Mesothelial cell of epicardium (in vitro differentiated cells): ENCODE measurements at places on chromosomes 16 and 17. TPM values are rescaled to one million over a fixed set of nuclear protein-coding genes. Genes with fewer than 3 reads are reported as not detected.

ORAI3 gene
- total RNA-seq = 25.8 to 28.2 TPM (median 26.2 TPM) in 3 replicates

MT1H gene
- total RNA-seq = not detected in 3 replicates

DNA sequence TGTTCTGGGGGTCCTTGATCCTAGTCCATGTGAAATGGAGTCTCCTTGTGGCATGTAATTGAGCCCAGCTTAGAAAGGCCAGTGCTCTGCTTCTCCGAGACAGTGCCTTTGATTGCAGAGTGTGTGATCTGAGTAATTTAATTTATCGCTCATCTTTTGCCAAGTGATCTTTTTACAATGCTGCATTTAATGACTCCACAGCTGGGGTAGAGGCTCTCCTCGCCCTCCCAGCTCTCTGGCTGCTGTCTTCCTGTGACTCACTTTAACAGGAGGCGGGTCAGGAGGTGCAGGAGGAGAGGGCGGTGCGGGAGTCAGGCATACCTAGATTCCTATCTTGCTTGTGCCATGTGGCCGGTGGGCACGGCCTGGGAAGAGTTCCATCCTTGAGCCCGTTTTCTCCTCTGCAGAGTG, 113.4 kb upstream of the FOXF1 start:
- peak overlapping the region; percentile 92 for H3K27ac ChIP-seq
- no peaks in the 10 kb centered on the region for H3K36me3 ChIP-seq
- H3K4me3 ChIP-seq = no peak overlapping the region
- peaks cover 11% of the 10 kb centered on the region for H3K27me3 ChIP-seq

GRCh38 chr17:79843816-79844800, 4.9 kb upstream of the CBX4 start:
- peak overlapping the region; percentile 72 for H3K4me3 ChIP-seq
- peaks cover 44% of the 10 kb centered on the region for H3K27me3 ChIP-seq
- no peaks in the 10 kb centered on the region for H3K36me3 ChIP-seq
- DNase-seq = no peak

SCARF1 gene
- total RNA-seq = 1.5 to 2.1 TPM (median 1.8 TPM) in 3 replicates

- no peak for DNase-seq
- peaks cover 20% of the 10 kb centered on the region for H3K4me1 ChIP-seq
- H3K4me3 ChIP-seq = no peak overlapping the region
- H3K27me3 ChIP-seq = no peaks in the 10 kb centered on the region
- H3K36me3 ChIP-seq = peaks cover 5% of the 10 kb centered on the region
Measured at GRCh38 chr16:69179328-69180010, 7.5 kb upstream of the SNTB2 start.

GRCh38 chr17:5097101-5097834, 14.4 kb downstream of the ZNF232 start:
- H3K27ac ChIP-seq = peak overlapping the region; percentile 73
- H3K4me1 ChIP-seq = no peaks in the 10 kb centered on the region
- H3K4me3 ChIP-seq = peak overlapping the region; percentile 84
- DNase-seq = no peak

- peak overlapping the region; percentile 26 for H3K4me3 ChIP-seq
- peaks cover 54% of the 10 kb centered on the region for H3K4me1 ChIP-seq
- no peaks in the 10 kb centered on the region for H3K27me3 ChIP-seq
- H3K27ac ChIP-seq = peak overlapping the region; percentile 89
- no peak for DNase-seq
Measured at GRCh38 chr17:50954641-50955121, 88.5 kb upstream of the TOB1 start.

GRCh38 chr17:81727324-81728031, 15.4 kb downstream of the SLC25A10 start:
- no peak overlapping the region for H3K4me3 ChIP-seq
- DNase-seq = no peak
- H3K36me3 ChIP-seq = no peaks in the 10 kb centered on the region
- peaks cover 7% of the 10 kb centered on the region for H3K27me3 ChIP-seq

DNA sequence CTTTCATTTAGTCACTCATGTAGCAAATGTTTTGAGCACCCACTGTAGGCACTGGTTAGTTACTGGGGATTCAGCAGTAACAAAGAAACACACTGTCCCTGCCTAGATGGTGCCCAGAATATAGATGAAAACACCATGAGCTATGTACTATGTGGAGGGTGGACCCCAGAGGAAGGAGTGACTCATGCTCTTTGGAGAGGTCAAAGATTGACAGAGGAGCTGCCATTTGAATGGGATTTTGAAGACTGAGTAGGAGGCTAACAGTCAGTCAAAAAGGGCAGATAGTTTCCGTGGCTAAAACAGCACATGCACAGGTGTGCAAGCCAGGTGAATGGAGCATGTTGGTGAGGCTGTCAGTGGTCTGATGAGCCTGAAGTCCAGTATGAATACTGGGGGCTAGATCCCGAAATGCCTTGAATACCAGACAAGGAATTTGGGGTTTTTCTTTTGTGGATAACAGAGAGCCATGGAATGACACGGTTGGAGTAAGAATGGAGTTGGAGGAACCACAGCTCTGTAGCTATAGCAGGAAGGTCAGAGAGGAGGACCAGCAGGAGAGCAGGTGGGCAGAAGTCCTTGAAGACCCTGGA, 6.1 kb downstream of the IL21R start:
- no peak overlapping the region for H3K4me3 ChIP-seq
- peaks cover 14% of the 10 kb centered on the region for H3K27me3 ChIP-seq
- no peak for DNase-seq
- H3K36me3 ChIP-seq = no peaks in the 10 kb centered on the region
- H3K4me1 ChIP-seq = no peaks in the 10 kb centered on the region

DNA sequence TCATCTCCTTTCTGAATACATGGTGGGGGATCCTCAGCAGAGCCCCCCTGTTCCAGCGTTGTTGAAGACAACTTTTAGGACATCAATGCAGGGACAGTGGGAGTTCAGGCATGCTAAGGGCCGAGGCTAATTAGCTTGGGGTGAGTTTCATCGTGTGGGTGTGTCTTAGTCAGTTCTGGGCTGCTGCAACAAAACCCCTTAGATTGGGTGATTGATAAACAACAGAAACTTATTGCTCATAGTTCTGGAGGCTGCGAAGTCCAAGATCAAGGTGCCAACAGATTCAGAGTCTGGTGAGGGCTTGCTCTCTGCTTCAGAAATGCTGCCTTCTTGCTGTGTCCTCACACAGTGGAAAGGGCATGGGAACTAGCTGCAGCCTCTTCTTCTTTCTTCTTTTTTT, 214.0 kb downstream of the NTN1 start:
- no peak for DNase-seq
- H3K27ac ChIP-seq = no peak overlapping the region
- H3K4me1 ChIP-seq = peaks cover 19% of the 10 kb centered on the region

- DNase-seq = no peak
- peak overlapping the region; percentile 98 for H3K4me3 ChIP-seq
- H3K4me1 ChIP-seq = peaks cover 42% of the 10 kb centered on the region
- no peaks in the 10 kb centered on the region for H3K36me3 ChIP-seq
- no peaks in the 10 kb centered on the region for H3K27me3 ChIP-seq
Measured at GRCh38 chr17:45146890-45147580, 1.2 kb upstream of the HEXIM1 start.

DNA sequence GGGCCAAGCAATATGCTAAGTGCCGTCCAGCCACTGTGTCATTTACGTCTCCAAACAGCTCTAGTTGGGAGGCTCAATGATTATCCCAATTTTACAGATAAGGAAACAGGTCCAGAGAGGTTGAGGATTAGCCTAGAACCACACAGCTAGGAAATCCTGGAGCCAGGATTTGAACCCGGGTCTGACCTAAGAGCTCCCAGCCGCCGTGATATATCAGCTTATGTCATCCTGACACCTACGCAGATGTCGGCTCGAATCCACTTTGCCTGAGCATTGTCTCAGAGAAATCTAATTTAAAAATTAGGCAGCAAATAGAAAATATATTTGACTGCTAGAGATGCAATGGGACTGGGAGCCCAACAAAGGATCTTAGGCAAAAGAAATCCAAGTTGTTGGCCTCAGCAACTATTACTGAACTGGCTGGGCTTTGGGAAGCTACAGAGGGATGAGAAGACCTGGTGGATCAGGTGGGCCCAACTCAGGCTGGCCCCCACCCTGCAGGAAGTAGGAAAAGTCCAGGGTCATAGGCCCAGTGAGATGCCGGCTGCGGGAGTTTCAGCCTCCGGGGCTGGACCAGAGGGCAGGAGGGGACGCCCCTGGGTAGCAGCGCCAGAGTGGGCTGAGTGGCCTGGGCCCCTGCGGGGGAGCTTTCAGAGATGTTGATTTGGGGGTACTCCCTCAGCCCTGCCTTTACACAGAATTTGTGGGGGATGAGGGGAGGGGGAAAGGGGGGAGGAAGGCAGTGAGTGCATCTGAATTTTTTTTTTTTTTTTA, 35.1 kb upstream of the IL21R start:
- H3K36me3 ChIP-seq = no peaks in the 10 kb centered on the region
- H3K27me3 ChIP-seq = no peaks in the 10 kb centered on the region

DNA sequence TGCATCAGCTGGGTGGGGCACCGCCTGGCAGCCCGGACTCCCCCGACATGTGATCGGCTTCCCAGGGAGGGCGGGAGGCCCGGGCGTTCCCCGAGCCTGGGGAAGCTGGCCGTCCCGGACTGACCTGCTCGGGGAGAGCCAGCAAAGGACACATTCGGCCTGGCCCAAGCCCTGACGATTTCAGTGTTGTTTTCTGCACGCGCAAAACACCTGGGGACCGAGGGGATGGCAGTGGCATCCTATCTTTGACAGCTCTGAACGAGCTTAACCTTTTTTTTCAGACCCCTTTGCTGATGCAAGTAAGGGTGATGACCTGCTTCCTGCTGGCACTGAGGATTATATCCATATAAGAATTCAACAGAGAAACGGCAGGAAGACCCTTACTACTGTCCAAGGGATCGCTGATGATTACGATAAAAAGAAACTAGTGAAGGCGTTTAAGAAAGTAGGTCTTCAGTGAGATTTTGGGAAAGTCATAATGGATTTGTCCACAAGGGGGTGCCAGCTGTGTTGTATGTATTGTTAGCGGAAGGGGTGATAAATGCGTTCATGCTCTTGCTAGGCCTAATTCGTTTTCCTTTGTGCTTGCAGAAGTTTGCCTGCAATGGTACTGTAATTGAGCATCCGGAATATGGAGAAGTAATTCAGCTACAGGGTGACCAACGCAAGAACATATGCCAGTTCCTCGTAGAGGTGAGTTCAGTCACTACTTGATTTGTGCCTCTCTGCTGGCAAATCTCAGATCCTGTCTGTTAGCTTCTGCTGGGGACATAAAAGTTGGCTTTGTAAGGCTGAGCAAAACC, 1.0 kb downstream of the EIF1 start:
- H3K4me3 ChIP-seq = peak overlapping the region; percentile 92
- DNase-seq = no peak
- H3K36me3 ChIP-seq = peaks cover 26% of the 10 kb centered on the region
- H3K4me1 ChIP-seq = peaks cover 13% of the 10 kb centered on the region
- peak overlapping the region; percentile 100 for H3K27ac ChIP-seq
- no peaks in the 10 kb centered on the region for H3K27me3 ChIP-seq

DNA sequence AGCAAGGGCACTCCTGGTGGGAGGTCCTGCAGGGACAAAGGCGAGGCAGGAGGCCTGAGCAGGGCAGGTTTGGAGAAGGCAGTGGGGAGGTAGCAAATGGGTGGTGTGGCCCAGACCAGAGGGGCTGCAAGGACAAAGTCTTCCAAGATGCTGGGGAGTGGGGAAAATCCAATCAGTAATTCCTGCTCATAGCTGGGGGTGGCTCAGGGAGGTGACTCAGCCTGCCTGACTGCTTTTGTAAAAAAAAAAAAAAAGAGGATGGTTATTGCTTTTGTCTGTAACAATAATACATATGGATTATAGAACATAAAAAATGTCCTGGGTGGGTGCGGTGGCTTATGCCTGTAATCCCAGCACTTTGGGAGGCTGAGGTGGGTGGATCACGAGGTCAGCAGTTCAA, 5.2 kb downstream of the IL34 start:
- H3K27me3 ChIP-seq = no peaks in the 10 kb centered on the region
- H3K4me3 ChIP-seq = no peak overlapping the region
- H3K4me1 ChIP-seq = peaks cover 3% of the 10 kb centered on the region

TBC1D3H gene
- not detected in 3 replicates for total RNA-seq

KRT20 gene
- total RNA-seq = not detected in 3 replicates

DNA sequence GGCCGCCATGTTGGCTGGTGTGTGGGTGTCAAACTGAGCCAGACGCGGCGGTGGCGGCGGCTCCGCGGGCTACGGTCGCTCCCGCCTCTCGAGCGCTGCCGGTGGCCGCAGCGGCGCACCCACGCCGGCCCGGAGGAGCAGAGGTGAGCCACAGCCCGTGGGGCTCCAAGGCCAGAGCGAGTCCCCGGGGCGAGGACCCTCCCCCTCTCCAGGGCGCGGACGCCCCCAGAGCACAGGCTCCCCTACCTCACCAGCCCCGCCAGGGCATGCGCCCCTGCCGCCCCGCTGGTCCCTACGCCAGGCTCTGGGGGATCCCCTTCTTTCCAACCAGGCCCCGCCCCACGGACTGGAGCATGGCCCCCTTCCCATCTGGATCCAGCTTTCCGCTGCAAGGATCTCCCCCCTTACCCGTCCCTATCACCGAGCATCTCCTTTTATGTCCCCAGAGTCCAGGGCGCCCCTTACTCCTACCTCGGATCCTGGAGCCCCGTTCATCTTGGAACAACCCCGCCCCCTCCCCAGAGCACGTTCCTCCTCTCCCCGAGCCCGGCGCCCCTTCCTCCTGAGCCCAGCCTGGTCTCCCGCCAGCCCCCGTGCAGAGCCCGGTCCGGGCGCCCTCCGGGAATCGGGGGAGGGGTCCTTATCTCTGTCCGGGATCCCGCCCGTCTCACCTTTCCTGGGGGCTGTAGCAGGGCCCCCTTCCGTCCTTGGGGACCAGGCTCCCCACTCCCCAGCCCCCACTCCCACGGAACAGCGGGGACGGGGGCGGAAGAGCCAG, 412 bp downstream of the EPN2 start:
- peaks cover 8% of the 10 kb centered on the region for H3K36me3 ChIP-seq
- no peaks in the 10 kb centered on the region for H3K27me3 ChIP-seq
- peak overlapping the region; percentile 92 for H3K27ac ChIP-seq
- DNase-seq = peak; percentile 43
- peaks cover 18% of the 10 kb centered on the region for H3K4me1 ChIP-seq

RAB11FIP4 gene
- 21.1 to 21.8 TPM (median 21.2 TPM) in 3 replicates for total RNA-seq

DNA sequence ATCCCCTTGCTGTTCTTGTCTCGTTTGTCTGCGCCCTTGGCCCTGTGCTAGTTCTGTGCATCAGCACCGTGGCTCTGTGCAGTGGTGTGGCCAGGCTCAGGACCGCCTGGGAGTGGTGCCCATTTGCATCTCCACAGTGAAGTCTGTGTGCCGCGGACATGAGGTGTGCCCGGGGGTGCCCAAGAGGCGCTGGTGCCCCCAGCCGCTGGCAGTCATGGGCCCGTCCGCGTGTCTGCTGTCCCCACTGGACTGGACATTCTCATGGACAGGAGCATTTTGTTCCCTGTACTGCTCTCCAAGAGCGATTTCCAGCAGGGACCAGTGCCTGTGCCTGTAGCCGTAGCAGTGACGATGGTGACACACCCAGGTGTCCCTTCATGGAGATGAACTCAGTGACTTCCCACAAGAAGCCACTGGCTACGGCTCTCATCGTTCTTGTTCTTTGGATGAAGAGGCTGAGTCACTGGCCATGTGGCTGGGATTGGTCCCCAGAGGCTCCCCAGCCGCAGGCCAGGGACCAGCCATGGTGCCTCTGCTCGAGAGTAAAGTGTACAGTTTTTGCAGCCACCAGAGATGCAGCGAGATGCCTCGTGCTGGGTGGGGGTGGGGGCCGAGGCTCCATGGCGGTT, 13.0 kb upstream of the MC1R start:
- no peak overlapping the region for H3K4me3 ChIP-seq
- no peaks in the 10 kb centered on the region for H3K27me3 ChIP-seq
- H3K36me3 ChIP-seq = peaks cover 40% of the 10 kb centered on the region
- H3K27ac ChIP-seq = no peak overlapping the region
- no peak for DNase-seq
